ENCODE measurements at places on chromosomes 1 and 21.

- peak; percentile 66 for DNase-seq
These were observed 3.5 kb upstream of the FCMR start for GRCh38 chr1:206925106-206925736.

DNA sequence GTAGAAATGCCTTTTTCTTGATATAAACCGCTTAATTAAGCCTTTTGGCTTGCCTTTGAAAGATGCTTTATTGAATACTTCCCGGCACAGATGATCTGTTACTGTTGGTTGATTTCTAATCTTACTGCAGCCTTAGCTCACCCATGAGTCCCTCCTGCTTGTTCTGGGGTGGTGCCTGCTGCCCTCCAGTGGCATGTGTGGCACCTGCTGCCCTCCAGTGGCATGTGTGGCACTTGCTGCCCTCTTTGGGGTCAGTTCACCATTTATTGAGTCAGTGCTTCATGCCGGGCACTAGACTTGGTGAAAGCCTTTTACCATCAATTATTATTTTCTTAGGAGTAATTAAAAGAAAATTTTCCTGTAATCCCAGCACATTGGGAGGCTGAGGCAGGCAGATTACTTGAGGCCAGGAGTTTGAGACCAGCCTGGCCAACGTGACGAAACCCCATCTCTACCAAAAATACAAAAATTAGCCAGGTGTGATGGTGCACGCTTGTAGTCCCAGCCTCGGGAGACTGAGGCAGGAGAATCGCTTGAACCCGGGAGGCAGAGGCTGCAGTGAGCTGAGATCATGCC, 54.3 kb downstream of the ADARB1 start:
- DNase-seq, result peak; percentile 79

DNA sequence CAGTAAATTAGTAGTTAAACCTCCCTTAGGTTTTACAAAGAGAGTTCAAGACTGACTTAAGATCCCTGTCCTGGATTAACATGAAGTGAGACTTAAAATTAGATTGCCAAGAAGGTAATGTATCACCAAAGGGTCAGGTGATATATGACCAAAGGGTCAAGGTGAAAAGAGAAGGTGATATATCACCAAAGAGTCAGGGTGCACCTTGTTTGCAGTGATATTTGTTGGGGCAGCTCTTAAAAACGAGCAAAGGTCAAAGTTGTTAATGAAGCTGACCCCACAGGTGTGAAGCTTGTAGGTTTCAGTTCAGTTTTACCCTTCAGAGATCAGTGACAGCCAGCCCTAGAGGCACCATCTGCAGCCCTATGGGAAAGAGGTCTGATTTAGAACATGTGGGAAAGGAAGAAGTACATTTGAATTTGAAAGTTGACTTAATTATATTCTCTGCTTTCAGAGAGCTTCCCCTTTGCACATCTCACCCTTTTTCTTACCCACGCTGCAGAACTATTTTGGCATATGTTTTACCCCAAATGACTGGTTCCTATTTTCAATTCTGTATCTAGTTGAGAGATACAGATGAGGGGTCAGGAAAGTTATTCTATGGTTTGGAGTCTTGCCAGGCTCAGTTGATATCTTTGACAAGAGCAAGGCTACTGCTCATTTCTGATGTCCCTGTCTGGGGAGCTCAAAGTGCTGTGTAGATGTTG, 170.8 kb downstream of the S1PR1 start:
- no peak for DNase-seq

- DNase-seq, result no peak
These were observed 38.5 kb upstream of the ACTRT2 start for GRCh38 chr1:2982615-2983318.

DNA sequence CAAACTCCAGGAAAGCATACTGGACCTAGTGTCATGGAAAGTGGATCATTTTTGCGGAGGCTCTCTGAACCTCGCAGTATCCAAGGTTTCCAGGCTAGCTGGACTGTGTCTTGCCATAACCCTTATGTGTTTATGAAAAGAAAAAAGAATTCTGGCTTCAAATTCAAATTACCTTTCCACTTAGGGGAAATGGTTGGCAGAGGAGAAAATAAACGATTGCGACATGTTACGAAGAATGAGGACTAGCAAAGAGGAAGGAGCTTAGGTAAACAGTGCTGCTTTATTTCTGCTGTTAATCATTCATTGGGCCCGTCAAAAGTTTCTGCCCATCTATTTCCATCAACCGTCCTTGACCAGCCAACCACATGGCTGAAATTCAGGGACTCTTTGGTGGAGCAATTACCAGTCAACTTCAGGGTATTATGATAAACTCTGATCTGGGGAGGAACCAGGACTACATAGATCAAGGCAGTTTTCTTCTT, at the start of gene C4BPA:
Gene C4BPA (plus strand): TSS at position 342 of the 482 bp plus-strand sequence. CDS start 8,793 bp downstream, outside the sequence.
- no peak for DNase-seq

DNA sequence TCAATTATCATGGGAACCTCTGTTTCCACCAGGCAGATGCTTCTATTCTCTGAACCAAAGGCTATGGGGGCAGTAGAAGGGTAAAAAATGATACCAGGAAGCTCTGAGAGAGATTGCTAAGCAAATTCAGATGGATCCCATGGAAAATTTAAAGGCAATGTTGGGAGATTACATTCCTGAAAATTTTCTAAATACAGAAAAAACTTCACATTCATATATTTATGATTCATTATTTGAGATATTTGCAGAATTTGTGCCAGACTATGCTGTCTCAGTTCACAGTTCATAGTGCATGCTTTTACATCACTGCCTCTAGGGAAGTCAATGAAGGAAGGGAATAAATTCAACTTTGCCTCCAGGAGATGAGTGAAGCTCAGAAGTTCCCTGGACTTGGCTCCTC, 57.5 kb downstream of the KCNT2 start:
- DNase-seq, result no peak

DNA sequence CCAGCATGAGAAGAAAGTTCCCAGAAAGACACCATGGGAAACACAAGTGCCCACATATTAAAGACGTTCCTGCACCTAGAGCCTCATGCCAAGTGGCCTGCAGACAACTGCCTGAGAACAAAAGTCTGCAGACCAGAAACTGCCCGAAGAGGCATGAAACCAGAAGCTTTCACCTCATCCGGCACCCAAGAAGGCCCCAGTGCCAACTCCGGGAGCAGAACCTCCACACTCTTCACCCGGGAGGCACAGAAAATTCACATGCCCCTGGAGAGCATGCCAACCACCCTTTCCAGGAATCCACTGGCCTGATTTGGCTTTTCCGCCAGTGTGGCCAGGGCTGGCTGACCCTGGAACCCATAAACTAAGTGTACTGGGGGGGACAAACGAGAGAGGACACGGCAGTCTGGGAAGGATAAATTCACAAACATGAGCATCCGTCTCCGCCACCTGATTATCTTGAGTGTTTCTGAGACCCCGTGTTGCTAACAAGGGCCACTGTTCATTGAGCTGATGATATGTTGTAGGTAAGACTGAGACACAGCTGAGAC, 6.8 kb downstream of the TFF2 start:
- DNase-seq, result peak; percentile 24

DNA sequence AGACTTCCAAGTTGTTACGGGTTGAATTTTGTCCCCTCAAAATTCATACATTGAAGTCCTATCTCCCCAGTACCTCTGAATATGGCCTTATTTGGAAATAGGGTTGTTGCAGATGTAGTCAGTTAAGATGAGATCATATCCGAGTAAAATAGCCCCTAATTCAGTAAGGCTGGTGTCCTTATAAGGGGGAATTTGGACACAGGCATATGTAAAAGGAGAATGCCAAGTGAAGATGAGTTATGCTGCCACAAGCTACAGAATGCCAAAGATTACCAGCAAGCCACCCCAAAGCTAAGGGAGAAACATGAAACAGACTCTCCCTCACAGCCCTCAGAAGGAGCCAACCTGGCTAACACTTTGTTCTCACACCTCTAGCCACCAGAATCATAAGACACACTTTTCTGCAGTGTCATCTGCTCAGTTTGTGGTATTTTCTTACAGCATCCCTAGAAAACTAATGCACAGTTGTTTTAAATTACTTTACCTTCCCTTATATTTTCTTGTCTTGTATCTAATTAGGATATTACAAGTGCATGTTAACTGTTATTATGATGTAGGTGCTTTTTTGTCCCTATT, 43.3 kb upstream of the PRDX6 start:
- DNase-seq, result no peak

GRCh38 chr21:32455548-32455947, 43.0 kb downstream of the EVA1C start:
- DNase-seq, result no peak

DNA sequence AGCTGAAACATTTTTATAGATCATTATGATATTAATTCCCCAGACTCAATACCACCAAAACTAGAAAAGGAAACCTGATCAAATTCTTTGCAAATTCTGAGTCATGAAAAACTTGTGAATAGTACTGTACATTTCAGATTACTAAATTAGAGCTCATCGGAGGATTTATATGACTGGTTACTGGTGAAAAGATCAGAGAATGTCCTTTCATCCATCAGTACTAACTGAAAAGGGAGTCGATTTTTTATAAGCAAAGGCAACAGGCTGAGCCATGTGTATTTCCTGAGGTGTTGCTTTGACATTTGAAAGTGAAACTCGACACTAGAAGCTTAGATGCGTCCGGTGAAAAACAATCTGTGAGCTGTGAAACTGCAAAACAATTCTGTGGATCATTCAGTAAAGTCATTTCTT, 155.7 kb downstream of the TNFSF18 start:
- DNase-seq, result no peak

DNA sequence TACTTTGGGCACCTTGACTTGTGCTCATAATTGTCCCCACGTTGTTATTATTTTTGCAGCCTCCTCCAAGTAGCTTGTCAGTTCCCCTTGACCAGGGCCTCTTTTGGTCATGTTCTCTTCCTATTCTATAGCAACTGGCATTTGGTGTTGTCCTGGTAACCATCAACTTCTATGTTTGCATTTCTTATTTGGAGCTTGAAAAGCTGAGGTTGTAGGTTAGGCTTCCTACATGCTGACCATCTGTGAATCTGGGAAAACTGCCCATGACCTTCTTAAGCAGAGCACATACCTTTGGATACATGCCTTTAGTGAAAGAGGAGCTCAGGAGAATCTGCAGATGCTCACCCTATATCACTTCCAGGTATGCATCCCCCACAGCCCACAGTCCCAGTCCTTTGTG, 160.8 kb downstream of the HHAT start:
- DNase-seq, result no peak

DNA sequence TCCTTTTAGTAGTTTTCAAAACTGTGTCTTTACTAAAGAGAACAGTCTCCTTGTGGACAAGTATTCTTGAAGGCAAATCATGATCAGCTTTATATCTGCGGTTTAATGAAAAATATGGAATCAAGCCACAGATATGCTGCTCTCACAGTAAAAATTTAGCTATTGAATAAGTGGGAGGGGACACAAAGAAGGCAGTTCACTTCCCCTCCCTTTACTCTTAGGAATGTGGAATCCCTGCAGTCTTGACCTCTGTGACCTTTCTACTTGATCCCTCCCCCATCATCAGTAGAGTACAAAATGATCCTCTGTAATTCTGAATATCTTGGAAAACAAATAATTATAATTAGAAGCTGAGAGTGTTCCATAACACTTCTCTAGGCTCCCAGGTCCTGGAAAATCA, 136.7 kb upstream of the HOOK1 start:
- DNase-seq, result no peak

- no peak for DNase-seq
These were observed 209.6 kb downstream of the GIPC2 start for GRCh38 chr1:78255383-78255782.

DNA sequence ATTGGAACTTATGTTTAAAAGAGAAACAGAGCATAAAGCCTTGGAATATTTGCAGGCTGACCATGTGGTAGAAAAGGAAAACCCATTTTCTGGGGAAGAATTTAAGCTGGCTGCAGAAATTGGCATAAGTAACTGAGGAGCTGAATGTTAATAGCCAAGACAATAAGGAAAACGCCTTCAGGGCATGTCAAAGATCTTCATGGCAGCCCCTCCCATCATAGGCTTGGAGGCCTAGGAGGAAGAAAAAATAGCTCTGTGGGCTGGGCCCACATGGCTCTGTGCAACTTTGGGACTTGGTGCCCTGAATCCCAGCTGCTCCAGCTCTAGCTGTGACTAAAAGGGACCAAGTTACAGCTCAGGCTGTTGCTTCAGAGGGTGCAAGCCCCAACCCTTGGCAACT, 51.5 kb downstream of the CTH start:
- DNase-seq, result no peak

- DNase-seq, result no peak
These were observed 42.9 kb downstream of the NFIA start for GRCh38 chr1:61125263-61125662.

DNA sequence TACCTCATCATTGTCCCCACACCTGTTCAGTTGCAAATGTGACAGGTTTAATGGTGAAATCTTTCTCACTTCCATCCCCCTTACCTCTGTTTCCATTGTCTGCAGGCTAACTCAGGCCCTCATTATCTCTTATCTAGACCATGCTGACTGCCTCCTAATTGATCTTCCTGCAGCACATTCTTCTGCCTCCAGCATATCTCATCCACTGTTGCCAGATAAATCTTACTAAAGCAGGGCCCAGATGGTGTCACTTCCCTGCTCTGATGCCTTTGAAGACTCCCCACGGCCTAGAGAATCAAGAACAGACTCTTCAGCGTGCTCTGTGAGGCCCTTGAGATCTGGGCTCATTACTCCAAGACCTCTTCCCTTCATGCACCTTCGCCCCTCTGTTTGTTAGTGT, 230.1 kb downstream of the DUSP10 start:
- peak; percentile 84 for DNase-seq

- peak; percentile 96 for DNase-seq
These were observed 15.3 kb downstream of the SEMA6C start for GRCh38 chr1:151130987-151131586.

GRCh38 chr1:39528082-39528481, 36.6 kb downstream of the BMP8A start:
- no peak for DNase-seq

DNA sequence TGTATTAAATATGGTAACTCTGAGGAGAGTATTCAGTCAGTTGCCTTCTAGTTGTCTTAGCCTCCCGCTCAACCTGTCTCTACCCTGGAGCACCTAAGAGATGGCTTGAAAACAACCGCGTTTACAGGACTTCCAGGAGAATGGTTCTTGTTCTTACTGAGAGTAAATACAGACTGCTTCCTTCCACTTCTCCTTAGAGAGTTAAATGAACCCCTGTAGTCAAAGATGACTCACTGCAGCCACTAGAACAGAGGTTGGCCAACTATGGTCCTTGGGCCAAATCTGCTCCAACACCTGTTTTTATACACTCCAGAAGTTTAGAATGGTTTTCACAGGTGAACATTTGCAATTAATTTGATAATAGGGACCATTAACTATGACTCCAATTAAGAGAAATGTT, 60.1 kb upstream of the ASB17 start:
- no peak for DNase-seq

DNA sequence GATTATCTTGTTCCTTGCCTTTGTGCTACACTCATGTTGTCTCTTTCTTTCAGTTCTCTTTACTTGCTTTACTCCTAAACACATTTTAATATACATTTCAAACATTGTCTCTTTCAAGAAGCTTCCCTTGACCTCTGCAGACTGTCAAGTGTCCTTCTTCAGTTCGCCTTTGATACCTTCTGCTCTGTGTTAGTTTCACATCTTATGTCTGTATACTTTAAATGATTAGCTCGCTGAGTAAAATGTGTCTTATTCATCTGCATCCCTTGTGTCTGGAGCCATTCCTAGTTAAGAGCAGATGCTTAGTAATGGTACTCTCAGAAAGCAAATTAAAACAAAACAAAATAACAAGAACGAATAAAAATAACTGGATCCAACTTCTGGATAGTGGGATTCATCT, 303.3 kb downstream of the S1PR1 start:
- no peak for DNase-seq

GRCh38 chr1:206050655-206051235, 2.2 kb upstream of the RHEX start:
- DNase-seq, result no peak

GRCh38 chr1:21700094-21700493, 30.9 kb upstream of the RAP1GAP start:
- DNase-seq, result no peak

All from islet precursor cell (in vitro differentiated cells).